ENCODE measurements at places on chromosomes 16 and 17.

DNA sequence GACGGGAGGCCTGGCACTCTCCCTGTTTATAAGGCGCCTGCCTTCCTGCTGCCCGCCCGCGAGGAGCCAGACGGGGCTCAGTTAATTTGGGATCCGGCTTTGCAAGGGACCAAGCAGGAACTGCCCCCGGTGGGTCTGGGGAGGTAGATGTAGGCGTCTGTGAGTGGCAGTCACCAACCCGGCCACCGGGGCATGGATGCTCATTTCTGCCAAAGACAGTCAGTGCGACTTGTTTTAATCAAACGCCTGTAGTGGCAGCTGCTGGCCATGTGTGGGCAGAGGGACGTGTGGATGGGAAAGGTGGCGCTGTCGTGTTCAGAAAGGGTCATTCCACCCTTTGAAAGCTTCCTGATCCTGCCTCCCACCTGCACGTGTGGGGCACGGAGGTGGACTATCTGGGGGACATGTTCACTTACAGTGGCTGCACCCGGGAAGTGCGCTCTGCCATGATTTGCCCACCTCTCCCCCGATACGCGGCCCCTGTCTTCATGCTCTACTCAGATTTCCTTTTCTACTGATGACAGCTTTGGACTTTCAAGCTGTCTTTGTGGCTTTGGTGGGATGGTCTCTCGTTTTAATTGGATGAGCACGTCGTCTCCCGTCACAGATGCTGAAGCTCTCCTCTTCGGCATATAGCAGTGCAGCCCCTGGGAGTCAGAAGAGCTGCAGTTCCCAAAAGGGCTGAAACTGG is 60.3 kb upstream of the CIBAR2 start:
- peak; percentile 87 for DNase-seq

GRCh38 chr17:40027614-40028012 is 12.4 kb downstream of the CSF3 start:
- DNase-seq = no peak

DNA sequence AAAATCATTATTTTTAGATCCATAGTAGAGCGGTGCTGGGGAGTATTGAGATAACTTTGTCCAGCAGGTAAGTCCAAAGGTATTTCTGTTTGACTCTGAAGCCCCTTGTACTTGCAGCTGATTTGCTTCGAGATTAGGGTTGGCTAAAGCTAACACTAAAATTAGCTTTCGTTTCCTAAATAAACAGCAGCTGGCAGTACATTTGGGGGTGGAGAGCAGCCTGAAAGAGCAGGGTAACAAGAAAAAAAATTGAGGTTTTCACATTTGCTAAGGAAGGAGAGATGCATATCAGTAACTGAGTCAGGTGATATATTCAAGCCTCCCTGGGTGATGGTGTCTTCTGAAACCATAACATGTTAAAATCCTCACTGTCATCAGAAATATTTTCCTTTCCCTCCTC is 37.4 kb upstream of the TMC5 start:
- DNase-seq = no peak

- no peak for DNase-seq
Measured at GRCh38 chr17:64398320-64398719, 7.7 kb upstream of the PECAM1 start.

DNA sequence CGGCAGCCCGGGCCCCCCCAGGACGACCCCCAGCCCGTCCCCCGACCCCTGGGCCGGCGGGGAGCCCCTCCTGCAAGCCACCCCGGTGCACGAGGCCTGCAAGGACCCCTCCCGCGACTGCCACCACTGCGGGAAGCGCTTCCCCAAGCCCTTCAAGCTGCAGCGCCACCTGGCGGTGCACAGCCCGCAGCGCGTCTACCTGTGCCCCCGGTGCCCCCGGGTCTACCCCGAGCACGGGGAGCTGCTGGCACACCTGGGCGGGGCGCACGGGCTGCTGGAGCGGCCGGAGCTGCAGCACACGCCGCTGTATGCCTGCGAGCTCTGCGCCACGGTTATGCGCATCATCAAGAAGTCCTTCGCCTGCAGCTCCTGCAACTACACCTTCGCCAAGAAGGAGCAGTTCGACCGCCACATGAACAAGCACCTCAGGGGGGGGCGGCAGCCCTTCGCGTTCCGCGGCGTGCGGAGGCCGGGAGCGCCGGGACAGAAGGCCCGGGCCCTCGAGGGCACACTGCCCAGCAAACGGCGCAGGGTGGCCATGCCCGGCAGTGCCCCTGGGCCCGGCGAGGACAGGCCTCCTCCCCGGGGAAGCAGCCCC is 15.6 kb upstream of the ZFPM1 start:
- DNase-seq = peak; percentile 73

DNA sequence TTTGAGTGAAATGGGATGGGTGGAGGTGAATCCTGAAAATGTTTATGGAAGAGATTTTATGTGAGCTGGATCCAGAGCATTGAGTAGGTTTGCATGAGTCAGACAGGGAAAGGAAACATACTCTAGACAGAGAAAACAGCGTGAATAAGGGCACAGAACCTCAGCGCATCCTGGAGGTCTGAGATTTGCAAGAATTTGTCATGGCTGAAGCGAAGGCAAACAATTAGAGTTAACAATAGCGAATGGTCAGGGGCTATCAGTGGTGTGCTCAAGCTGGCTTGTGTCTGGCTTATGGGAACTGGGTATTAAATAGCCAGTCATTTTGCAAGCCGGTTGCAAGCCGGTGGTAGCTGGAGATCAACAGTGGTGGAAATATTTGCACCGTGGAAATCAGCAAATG is 36.4 kb downstream of the MAP2K6 start:
- DNase-seq = no peak

- DNase-seq = no peak
Measured at GRCh38 chr17:56891751-56892150, 22.1 kb downstream of the TRIM25 start.

GRCh38 chr17:59377410-59377809 is 46.0 kb downstream of the YPEL2 start:
- no peak for DNase-seq

- no peak for DNase-seq
Measured at GRCh38 chr17:62621223-62621622, 6.2 kb upstream of the MRC2 start.

DNA sequence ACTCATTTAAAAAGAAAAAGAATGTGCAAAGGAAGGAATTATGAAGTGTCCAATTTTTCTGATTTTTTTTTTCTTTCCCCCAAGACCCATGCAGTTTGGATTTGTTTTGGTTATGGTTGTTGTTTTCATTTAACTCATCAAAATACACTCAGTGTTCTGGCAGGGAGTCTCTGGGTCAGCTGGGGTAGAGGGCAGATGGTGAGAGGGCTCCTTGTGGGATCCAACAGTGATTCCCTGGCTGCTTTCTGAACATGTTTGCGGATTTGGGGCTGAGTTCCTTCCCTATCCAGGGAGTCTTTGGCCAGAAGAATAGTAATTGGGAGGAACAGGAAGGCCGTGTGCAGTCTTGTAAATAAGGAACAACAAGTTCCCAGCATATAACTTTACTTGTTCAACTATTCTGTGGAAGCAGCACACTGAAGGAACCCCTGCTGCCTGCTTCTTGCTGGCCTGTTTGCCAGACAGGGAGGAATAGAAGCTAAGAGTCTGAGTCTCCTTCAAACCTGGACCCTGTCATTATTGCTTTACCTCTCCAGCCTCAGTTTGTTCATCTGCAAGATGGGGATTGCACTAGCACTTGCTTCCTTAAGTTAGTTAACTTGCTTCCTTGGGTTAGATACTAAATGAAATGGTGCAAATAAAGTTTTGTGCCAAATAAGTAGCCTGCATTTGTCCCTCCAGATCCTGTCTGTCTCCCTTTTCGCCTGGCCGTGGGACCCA is 32.1 kb downstream of the C17orf67 start:
- no peak for DNase-seq

- no peak for DNase-seq
Measured at GRCh38 chr16:25855063-25855462, 163.3 kb downstream of the HS3ST4 start.

DNA sequence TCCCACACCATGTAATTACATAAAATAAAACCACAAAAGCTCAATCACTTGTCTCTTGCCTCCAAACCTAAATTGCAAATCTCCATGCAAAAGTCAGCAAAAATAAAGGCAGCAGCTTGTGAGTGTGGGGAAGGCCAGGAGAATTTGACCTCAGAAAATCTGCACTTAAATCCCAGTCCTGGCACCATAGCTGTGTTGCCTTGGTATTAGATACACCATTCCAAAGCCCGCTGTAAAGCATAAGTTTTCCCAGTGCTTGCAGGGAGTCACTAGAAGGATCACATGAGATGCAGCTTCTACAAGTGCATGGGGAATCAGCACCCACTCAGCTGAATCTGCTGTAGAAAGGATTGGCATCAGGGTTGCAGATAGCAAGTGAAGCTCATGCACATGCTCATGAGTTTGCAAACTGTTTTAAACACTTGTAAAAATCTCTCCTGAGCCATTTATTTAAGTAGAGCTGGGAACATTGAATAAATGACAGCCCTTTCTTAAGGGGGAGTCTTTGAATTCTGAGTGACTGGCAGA is 495.0 kb upstream of the HSBP1 start:
- DNase-seq = no peak

DNA sequence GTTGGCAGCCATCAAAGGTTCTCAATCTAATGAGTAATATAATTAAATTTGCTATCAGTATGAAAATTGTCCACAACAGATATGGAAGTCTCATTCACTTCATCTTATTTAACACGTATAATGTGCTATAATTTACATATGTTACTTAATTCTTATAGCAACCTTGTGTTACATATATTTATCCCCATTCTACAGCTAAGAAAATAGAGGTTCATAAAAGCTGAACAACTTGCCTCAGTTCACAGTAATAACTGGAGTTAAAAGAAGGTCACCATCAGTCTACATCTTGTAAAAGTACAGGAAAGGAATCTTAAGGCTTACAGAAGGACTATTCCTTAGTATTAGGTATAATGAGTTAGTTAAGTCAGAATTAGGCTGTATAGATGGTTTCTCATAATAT is 27.9 kb downstream of the STXBP4 start:
- DNase-seq = no peak

- no peak for DNase-seq
Measured at GRCh38 chr16:74271872-74272271, 24.7 kb upstream of the PSMD7 start.

DNA sequence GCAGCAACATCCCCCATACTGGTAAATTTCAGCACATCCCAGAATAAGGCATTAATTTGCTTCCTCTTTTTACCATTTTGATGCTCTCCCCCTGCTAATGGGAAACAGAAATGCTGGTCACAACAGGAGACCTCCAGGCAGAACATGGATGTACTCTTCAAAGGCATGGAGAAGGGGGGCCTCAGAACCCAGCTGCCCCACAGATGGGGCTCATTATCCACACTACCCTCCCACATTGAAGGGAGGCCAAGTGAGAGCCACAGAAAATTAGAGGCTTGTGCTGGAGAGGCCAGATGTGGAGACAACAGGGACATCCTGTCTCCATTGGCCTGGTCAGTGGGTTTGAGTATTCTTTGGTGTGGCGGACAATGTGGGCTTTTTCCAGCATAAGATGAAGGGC is 150.1 kb upstream of the CDH11 start:
- DNase-seq = no peak

DNA sequence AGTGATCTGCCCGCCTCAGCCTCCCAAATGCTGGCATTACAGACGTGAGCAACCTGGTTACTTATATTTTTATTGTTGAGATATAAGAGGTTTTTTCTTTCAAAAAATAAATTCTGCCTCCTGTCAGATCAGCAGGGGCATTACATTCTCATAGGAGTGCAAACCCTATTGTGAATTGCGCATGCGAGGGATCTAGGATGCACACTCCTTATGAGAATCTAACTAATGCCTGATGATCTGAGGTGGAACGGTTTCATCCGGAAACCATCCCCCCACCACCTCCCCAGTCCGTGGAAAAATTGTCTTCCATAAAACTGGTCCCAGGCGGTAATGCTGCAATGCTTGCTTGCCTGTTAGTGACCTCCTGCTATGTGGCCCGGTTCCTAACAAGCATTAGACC is 7.5 kb upstream of the CNEP1R1 start:
- no peak for DNase-seq

GRCh38 chr17:67520252-67520906 is 143.3 kb downstream of the PITPNC1 start:
- no peak for DNase-seq

DNA sequence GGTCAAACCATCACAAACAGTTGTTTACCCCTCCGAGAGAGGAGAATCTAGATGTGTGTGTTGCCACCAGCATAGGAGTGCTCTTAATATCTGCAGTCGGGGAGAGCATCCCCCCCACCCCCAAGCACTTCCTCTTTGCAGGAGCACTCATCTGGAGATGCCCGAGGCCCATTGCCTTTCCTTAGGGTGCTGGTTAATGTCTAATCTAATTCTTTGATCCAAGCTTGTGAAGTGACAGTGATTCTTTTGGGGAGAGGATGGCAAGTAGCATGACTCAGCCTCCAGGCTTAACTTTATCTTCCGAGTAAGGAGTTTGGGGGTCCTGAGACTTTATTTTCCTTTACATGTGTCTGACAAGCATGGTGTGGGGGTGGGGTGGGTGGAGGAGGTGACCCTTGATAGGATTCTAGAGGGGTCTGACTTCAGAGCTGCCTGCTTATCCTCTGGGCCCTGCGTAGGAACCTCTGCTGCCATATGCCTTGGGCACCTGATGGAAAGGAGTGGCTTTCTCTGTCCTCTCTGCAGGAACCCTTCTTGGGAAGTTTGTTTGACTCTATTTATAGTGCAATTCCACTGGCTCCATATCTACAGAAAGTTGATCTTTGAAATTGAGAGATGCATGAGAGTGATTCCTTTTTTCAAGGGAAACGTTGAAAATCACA is 207.1 kb downstream of the SPECC1 start:
- no peak for DNase-seq

- no peak for DNase-seq
Measured at GRCh38 chr16:68951991-68952877, 108.9 kb downstream of the TANGO6 start.

GRCh38 chr17:74325743-74326379 is at the start of gene KIF19:
TSS of gene KIF19 (plus strand) at chr17:74326226. CDS start at chr17:74326350, 124 bp downstream.
- no peak for DNase-seq

- no peak for DNase-seq
Measured at GRCh38 chr16:69338557-69339288, 641 bp downstream of the COG8 start.

DNA sequence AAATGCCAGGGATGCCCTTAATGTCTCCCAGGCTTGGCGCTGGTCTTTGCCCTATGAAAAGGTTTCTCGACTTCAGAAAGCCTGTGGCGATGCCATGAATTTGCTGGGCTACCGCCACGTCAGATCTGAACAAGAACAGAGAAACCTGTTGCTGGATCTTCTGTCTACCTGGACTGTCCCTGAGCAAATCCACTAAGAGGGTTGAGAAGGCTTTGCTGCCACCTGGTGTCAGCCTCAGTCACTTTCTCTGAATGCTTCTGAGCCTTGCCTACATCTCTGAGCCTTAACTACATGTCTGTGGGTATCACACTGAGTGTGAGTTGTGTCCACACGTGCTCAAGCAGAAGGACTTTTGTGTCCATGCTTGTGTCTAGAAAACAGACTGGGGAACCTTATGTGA is 11.4 kb downstream of the CHST4 start:
- peak; percentile 25 for DNase-seq

DNA sequence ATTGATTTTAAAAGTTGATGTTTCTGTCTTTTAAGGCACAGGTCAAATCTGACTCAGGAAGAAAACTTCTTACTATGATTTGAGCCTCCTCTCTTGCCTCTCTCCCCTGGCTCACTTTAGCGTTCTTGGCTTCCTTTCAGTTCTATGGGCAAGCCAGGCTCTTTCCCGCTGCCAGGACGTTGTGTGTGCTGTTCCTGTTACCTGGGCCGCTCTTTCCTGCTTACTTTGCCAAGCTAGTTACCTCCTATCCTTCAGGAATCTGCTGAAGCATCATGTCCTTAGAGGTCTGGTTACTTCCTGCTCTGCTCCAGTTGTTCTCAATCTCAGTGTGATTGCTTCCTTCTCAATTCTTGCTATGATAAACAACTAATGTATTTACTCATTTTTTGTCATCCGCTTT is 1108.5 kb upstream of the EEF2KMT start:
- DNase-seq = no peak

GRCh38 chr17:27384261-27384701 is 72.0 kb upstream of the KSR1 start:
- DNase-seq = no peak

Measured in SK-N-DZ (cell line).